ENCODE measurements at places on chromosomes 1 and 21. TPM values are rescaled to one million over a fixed set of nuclear protein-coding genes. Genes with fewer than 3 reads are reported as not detected.

- no peak for DNase-seq
These were observed 13.7 kb upstream of the LBR start for GRCh38 chr1:225441314-225442122.

The TMEM79 gene
- 4.1 TPM for polyA plus RNA-seq

The NUF2 gene
- polyA plus RNA-seq, result 28.4 TPM

The CCDC190 gene
- polyA plus RNA-seq, result 0.10 TPM

The TMPRSS2 gene
- 43.6 TPM for polyA plus RNA-seq

The CADM3 gene
- 0.21 TPM for polyA plus RNA-seq

The ROR1 gene
- polyA plus RNA-seq, result 30.6 TPM

The MROH9 gene
- polyA plus RNA-seq, result not detected

DNA sequence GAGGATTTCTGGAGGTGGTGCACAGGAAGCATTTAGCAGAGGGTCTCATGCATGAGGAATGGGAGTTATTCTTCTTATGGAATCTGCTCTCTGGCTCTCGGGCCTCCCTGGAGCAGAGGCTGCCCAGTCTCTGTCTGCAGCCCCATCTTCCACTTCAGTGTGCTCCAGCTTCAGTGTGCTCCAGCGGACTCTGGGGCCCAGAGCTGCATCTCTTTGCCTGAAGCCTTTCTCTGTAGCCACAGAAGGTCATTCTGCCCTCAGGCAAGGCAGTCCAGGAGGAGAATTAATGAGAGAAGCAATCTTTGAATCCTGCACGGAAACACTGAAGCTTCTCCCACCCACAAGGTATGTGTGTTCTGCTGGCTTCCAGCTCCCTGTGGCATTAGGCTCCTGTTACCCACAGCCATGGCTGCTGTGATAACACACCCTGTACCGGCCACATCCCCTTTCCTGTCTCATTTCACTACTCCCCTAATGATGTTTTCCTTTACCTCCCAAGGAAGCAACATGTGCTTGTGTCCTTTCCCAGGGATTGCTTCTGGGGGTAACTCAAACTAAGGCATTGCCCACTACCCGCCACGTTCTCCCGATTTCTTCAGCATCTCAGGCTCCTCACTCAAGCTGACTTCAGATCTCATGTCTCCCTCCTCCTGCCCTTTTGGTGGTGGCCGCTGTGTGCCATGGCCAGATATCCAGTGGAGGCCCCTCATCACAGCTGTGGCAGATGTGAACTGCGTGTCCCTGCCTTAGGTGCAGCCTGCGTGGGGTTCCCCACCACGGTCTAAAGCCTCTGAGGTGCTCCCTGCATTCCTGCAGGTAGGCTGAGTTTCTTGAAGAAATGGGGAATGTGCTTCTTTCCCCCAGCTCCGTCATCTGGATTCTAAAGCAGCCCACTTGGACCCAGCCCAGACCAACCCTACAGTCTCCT lies 181.2 kb upstream of the GALNT2 start:
- no peak for DNase-seq

The ALPL gene
- 30.2 TPM for polyA plus RNA-seq

The BMP8A gene
- 0.33 TPM for polyA plus RNA-seq

The LCE1C gene
- polyA plus RNA-seq, result not detected

DNA sequence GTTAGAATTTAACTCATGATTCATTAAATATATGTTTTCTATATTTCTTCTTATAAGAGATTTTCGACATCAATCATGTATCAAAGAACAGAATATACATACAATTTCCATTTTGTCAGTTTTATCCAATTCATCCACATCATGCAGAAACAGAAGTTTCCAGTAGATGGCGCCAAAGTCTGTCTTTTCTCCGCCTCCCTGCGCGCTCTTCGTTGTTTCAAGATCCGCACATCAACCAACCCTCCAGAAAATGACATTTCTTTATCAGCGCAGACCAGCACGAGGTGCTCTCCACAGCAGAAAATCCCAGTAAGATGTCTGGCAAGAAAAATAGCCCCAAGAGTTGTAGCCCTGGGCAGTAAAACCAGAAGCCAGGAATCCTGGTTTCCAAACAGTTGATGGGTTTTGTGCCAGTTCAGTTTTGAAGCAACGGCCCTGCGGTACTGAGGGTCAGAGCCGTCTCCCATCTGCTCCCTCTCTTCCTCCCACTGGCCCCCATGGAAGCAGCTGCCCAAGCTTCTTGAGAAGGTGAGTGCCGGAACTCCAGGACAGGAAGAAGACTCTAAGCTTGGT lies 38.6 kb upstream of the GPR137B start:
- DNase-seq, result peak; percentile 49

GRCh38 chr1:115477071-115477470 lies 139.0 kb upstream of the NGF start:
- DNase-seq, result no peak

The TNNT2 gene
- polyA plus RNA-seq, result 73.7 TPM

DNA sequence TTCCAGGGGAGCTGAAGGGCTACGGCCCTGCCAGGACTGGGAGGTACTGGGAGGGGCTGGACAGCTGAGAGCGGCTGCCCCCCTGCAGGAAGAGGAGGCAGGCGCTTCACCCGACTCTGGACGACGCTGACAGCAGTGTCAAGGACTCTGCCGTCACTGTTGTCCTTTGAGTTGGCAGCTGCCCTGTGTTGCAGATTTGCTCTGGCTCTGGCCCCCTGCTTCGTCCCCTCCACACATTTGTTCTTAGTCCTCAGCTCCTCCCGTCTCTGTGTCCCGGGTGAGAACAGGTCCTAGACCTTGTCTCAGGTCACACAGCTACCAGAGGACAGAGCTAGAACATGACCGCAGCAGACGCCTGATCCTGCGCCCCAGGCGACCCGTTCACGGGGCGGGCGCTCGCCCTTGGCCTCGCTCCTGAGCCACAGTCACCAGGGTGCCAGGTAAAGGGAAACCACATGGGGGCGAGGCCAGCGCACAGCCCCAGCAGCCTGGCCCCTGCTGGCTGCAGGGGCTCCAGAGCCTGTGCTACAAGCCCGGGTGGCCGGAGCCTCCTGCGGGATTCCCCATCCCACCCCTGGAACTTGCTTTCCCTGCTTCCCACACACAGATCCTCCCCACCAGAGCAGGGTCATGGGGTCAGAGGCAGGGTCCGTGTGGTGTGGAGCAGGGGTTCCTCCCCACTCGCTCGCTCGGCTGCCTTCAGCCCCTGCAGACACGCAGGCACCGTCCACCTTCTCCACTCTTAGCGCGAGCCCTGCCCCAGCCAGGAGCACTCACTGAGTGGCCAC lies 10.7 kb upstream of the NPHP4 start:
- no peak for DNase-seq

DNA sequence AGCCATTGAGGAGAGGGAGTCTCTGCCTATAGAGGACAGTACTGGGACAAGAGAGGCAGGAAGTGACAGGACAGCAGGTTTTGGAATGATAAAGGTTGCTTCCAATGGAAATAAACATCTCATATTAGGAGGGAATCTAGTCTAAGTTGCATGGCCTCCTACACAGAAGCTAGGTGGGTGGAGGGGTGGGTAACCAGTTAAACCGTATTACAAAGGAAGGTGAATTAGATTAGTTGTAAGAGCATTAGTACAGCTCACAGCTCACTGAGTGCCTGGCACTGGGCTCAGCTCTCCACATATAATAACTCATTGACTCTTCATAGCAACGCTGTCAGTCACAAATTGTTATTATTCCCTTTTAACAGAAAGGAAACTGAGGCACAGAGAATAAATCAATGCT lies 468.1 kb downstream of the PTPRU start:
- DNase-seq, result no peak

GRCh38 chr1:12539705-12540579 lies 78.1 kb downstream of the DHRS3 start:
- DNase-seq, result peak; percentile 75

The AIM2 gene
- polyA plus RNA-seq, result not detected

The OR2T35 gene
- not detected for polyA plus RNA-seq

The PLA2G2C gene
- polyA plus RNA-seq, result not detected

GRCh38 chr21:41961282-41961701 lies 7.5 kb upstream of the C2CD2 start:
- DNase-seq, result no peak

The PEA15 gene
- polyA plus RNA-seq, result 136 TPM

- DNase-seq, result no peak
These were observed 388.7 kb downstream of the USH2A start for GRCh38 chr1:216034506-216034905.

The GBP6 gene
- polyA plus RNA-seq, result not detected

GRCh38 chr1:222288053-222288452 lies 259.9 kb downstream of the HHIPL2 start:
- no peak for DNase-seq

The PKLR gene
- 9.6 TPM for polyA plus RNA-seq

The GREM2 gene
- 0.95 TPM for polyA plus RNA-seq

- DNase-seq, result peak; percentile 65
These were observed 58.4 kb downstream of the VPS26C start for GRCh38 chr21:37208741-37209225.

GRCh38 chr1:35038723-35039122 lies 7.0 kb upstream of the ZMYM6 start:
- DNase-seq, result no peak

The DFFB gene
- 8.2 TPM for polyA plus RNA-seq

DNA sequence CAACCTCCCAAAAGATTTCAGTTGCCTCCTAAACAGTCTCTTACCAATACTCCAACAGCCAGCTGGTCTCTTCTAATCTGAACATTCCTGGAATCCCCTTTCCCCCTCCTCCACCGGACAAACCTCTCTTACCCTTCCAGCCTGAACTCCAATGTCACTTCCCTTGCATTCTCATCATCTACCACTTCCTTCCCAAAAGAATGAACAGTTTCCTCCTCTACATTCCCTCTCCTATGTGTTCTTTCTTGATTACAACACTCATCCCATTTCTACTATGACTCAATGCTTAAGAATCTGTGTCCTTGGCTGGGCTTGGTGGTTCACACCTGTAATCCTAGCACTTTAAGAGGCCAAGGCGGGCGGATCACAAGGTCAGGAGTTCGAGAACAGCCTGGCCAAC lies 417.1 kb downstream of the SETD4 start:
- no peak for DNase-seq

The EFNA3 gene
- polyA plus RNA-seq, result 6.5 TPM

DNA sequence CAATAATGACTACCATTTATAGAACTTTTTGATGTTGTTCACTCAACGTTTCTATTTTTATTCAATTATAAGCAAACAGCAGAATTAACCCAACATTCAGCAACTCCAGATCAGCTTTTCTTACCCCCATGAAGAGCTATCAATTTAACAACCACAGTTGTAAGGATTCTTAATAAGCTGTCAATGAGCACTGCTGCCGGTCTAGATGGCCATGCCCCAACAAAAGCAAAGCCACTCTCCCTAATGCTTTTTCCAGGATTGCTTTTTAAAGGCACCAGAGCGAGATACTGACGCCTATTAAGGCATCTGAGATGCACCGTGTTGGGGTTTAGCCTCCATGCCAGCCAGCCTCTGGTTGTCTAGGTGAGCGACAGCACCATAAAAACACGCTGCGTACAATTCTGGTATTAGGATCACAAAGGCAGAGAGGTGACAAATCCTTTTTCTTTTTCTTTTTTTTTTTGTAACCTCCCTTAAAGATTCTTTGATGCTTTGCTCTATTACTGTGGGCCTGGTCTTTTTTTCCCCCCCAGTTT lies 39.5 kb downstream of the PTPRC start:
- no peak for DNase-seq

The PAX7 gene
- polyA plus RNA-seq, result not detected

DNA sequence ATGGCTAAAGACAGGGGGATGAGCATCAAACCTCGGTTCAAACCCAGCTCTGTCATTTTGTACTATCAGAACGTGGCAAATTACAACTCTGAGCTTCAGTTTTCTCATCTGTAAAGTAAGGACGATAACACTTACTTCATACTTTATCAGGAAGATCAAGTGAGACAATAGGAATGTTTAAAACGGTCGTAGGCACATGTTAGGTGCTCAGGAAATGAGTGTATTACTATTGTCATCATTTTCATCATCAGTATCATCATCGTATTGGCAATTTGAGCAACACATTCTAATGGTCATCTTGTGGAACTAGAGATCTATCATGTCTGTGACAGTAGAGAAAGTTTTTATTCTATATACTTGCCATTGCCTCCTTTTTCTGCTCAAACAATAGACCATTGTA lies 22.1 kb upstream of the GADD45A start:
- no peak for DNase-seq

DNA sequence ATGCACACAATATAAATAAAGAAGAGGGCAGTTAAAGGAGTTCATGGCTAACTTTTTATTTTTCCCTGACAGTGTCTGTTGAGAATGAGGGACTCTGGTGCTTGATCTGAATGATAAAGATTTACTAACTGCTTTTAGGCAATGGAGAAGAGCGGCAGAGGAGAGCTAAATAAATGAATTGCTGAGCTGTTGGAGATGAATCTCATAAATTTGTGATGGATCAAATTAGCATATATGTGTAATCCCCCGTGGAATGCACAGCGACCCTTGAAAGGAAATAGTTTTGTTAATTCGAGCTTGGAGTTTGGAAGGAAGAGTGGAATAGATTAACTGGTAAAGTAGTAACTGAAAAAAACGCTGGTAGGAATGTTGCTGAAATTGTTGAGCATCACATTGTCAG lies 40.2 kb downstream of the HMCN1 start:
- no peak for DNase-seq

The TCHHL1 gene
- polyA plus RNA-seq, result not detected

- DNase-seq, result no peak
These were observed 216.1 kb downstream of the RPS6KC1 start for GRCh38 chr1:213266983-213267772.

The HENMT1 gene
- 12.3 TPM for polyA plus RNA-seq

DNA sequence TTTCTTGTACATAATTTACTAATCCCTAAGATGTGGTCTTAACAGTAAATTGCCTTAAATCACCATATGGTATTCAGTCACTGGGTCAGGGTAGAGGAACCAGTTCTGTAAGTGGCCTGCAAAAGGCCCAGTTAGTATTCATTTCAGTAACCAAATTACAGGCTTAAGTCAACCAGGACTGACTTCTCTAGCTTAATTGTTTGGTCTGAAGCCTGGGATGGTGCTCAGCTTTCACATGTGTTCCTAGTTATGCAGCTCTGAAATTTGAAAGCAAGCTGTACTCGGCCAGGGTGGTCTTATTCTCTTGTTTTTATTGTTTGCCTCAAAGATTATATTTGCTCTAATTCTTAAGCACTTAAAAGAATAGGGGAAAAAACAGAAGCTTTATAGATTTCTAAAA lies 144.6 kb downstream of the MAGI3 start:
- no peak for DNase-seq

Measured in right renal cortex interstitium (tissue), 3 donors.